ENCODE measurements at places on chromosomes 7 and 10.

DNA sequence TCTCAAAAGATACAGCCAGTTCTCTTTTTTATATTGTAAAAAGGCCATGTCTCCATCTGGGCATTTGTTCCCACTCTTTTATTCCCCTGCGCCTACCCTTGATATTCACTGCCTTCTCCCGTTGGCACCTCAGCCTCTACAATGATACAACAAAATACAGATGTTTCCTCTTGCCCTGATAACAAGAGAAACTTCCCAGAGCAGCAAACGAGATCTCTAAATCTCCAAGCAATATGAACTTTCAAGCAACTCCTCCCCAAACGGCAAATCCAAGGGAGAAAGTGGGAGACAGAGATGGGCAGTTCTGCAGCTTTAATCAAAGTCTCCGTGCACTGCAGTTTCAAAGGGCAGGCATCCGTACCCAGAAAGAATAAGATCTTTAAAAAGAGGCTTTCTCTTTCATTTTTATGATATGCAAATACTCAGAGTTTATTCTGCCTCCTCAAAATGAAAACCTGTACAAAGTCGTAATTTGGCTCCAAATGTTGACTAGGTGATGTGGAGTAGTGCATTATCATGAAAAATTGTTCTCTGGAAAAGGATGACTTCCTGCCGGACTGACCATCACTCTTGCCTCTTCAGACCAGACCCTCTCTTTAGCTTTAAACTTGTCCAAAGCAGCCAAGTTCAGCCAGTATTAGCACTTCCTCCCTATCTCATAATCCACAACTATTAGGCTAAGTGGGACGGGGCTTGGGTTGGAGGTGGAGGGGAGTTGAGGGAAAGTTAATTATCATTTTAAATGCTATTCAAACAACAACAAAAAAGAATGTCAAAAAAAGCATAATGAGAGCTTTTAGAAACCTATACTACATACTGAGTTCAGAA is 682 bp downstream of the HGF start:
- no peak for DNase-seq

DNA sequence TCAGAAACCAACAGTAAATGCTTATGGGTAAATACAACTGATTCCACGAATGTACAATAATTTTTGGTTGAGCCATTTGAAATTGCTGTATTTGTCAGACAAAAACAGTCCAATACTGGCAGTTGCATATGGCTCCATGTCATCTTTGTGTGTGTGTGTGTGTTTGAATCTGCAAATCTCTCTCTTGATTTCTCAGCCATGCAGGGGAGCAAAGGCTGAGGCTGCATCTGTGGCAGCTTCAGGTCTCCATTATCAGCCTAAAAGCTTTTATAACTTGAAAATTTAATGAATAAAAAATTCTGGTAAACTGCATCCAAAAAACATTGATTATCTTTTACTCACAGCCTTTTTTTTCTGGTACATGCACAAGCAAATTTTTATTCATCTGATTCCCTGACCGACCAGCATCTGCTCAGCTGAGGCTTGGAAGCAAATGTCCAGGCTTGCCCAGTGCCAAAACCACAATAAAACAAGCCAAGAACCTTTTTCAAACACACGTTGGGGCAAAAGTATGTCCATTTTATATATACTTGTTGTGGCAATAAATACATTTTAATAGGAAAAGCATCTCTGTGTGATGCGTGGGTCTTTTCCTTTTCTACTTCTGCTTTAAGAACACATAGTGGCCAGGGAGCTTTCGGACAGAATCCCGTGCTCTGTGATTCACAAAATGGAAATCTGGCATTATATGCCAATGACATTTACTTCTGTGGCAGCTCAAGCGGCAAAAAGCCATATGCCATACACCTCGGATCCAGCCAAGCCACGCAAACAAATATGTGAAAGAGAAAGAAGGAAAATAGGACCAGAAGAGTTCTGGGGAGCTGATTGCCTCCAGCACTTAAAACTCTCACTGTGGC is 275.6 kb upstream of the AOAH start:
- DNase-seq: no peak

DNA sequence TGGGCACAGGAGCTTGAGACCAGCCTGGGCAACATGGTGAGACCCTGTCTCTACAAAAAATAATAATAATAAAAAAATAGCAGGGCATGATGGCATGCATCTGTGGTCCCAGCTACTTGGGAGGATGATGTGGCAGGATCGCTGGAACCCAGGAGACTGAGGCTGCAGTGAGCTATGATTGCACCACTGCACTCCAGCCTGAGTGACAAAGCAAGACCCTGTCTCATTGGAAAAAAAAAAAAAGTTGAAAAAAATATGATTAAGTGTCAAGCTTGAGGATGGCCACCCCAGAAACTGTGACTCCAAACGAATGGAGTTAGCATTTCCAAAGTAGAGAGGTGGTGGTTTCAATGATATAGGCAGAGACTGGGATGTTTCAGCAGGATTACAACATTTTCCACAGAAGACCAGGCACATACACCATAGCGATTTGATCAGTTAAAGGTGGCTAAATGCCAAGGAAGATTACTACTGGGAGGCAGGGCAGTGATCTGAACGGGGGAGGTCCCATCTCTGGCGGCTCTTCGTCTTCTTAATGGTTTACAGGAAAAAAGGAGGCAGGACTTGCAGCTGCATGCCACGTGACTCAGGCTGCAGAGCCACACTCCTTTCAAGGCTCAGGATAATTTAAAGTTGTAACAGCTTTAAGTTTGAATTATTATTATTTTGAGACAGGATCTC is 250.6 kb upstream of the GALNT17 start:
- no peak for DNase-seq

DNA sequence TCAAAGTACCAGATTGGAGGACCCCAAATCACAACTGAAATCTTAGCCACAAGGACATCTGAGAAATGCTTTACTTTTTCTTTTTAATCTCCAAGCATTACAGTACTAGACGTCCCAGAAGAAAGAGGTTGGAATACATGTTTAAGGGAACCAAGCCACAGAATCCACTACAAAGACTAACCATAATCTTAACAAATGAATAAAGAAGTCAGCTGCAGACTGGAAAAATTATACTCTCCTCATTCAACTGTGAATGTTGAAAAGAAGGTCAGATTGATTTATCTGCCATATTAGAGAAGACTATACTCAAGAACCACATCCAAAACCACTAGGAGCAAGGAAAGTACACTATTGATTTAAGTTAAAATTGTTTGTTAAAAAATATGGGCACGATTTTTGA is 102.1 kb upstream of the ABCB5 start:
- DNase-seq: no peak

DNA sequence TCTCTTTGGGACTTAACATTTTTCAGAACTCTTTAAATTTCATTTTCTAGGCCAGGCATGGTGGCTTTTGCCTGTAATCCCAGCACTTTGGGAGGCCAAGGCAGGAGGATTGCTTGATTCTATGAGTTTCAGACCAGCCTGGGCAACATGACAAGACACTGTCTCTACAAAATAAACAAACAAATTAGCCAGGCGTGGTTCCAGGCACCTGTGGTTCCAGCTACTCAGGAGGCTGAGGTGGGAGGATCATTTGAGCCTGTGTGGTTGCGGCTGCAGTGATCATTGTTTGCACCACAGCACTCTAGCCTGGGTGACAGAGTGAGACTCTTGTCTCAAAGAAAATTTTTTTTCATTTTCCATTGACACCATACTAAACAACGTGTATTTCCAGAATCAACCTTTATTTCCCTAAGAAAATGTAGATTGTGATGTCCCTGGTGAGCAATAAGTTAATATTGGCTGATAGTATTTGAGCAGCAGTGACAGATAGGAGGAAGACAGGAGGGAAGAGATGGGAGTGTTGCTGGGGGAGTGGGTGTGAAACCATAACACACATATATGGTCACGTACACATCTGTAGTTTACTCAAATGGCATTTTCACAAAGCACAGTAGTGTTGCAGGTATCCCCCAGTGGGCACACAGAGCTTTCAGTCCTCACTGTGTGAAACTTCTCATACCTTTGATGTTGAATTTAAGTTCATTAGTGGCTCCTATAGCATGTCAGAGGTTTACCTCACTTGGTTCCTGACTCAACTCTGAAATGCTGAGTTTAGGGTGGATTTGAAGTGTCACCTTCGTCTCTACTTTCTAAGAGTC is 205.6 kb downstream of the AUTS2 start:
- DNase-seq: no peak

DNA sequence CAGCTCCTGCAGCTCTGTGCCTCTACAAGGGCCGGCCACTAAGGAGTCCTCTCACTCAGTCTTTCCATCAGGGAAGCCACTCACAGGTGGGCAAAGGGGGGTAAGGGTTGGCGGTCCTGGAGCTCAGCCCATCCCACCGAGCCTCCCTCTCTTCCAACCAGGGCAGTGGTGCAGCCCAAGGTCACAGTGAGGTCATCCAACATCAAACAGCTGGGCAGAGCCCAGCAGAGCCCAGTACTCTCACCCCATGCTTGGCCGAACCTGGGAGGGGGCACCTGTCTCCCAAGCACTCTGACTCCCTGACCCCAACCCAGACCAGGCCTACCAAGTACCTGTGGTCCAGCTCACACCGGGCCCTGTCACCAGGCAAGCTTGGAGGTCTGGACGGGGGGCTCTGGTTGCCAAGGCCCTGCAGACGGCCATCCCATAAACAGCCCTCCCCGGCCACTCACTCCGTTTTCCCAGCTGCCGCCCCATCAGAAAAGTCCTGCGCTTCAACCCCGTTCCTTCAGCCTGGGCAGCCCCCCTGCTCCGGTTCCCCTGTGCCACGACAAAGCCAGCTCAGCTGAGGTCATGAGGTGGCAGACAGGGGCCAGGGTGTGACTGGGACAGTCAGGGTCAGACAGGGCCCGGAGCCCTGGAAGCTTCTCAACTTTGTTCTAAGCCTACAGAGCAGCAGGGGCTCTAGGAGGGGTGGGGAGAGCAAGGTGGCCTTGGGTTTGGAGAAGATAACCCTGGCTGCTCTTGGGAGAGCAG is 27.5 kb downstream of the PDGFA start:
- no peak for DNase-seq

DNA sequence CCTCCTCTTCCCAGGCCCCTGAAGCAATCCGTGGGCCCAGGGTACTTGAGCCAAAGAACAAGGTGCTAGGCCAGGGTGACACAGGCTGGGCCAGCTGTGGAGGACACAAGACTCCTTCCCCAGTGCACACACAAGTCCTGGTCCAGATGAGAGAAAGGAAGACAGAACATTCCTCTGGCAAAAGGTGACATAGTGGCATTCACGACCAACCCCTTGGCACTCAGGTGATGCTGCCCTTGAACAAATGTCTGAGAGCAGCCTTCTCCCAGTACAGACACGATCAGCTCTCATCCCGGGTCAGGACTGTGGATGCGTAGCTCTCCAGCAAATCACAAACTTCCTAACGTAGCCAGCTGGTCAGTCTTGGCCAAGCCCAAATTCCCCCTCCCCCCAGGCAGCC is 118.5 kb downstream of the OAT start:
- no peak for DNase-seq

GRCh38 chr7:65307651-65308299 is 65.9 kb upstream of the ZNF92 start:
- DNase-seq: no peak

DNA sequence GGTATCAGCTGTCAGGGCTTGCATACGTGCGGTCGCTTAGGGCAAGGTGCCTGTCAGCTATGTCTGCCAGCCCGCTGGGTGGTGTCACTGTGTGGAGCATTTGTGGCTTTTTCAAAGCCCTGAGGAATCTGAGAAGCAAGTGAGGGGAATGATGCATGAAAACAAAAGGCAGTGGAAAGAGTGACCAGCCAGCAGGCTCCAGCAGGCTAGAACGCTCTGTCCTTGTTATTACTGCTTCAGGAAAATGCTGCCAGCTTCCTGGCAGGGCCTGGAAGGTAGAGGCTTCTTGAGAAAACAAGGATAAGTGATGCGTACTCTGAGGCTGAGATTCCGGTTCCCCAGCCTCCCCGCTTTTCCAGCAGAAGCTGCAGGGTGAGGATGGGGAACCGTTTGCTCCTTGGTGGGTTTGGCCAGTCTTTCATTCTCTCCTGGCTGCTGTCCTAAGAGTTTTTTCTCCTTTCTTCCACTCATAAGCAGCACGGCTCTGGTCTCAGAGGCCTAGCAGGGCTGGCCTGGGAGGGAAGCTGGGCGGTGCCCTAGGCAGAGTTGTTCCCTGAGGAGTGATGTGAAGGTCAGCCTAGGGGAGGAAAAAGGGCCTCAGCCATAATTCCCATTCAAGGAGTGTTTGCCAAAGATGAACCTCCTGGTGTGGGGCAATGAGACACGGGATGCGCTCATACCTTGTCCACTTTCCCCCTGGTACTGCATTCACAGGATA is 42.8 kb upstream of the MKLN1 start:
- DNase-seq: no peak

DNA sequence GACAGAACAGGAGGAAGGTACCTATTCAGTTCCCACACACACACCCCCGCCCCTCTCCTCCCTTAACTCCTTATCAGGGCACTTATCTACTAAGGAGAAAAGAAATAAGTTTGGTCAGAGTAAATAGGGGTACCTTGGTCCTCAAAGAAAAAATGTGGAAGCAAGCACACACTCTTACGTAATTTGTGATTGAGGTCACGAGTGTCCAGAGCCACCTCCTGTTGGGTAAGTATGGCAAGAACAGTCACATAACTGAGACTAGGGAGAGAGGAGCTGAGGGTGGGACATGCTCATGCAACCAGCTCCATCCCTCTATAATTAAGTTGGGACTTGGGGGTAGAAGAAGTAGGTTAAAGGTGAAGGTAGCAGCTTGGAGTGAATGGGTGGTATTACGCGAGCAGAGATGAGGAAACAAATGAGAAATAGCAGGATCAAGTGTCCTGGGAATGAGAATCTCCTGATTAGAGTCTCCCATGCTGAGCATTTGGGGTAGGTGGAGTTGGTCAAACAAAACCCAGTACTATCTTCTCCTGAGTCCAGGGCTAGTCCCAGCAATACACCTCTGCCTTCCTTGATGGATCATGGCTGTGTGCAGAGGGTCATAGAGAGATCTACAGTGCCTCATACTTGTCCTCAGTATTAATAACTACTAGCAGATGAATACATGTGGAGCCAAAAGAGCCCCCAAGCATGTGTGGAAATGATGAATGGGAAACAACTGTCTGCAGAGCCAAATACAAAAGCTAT is 77.1 kb downstream of the GSAP start:
- DNase-seq: no peak

DNA sequence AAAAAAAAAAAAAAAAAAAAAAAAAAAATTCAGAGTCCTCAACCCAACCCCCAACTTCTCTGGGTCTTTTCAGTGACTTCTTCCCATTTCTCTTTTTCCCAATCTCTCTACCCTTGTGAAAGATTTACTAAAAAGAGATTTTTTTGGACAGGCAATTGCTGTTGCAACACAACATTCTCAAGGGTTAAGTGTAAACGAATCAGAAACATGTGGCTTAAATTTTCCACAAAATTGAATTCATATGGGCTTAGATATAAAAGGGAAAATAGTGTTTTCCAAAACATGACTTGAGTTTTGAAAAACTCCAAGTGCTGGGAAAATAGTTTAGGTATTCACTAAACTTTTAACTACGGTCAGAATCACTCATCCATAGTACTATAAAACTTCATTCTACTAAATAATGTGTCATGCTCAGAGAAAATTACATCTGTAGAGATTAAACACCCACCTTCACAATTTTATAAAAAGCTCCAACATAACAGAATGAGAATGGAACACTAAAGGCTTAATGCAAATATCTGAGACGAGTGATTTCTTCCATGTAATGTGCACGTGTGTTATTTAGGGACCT is 643.1 kb downstream of the PARD3 start:
- DNase-seq: no peak

- DNase-seq: no peak
Observed at GRCh38 chr7:6375348-6376101, 72.2 kb downstream of the DAGLB start.

GRCh38 chr7:104926601-104927041 is 87.4 kb upstream of the KMT2E start:
- no peak for DNase-seq

- DNase-seq: no peak
Observed at GRCh38 chr10:71262027-71262426, 49.7 kb downstream of the UNC5B start.

GRCh38 chr7:2025188-2025587 is 207.6 kb downstream of the MAD1L1 start:
- no peak for DNase-seq
